Right forelimb (tissue), 1 donor: ENCODE measurements at places on chromosomes 11 and 22.

GRCh38 chr11:78313898-78314297, 103.7 kb downstream of the GAB2 start:
- DNase-seq: no peak

DNA sequence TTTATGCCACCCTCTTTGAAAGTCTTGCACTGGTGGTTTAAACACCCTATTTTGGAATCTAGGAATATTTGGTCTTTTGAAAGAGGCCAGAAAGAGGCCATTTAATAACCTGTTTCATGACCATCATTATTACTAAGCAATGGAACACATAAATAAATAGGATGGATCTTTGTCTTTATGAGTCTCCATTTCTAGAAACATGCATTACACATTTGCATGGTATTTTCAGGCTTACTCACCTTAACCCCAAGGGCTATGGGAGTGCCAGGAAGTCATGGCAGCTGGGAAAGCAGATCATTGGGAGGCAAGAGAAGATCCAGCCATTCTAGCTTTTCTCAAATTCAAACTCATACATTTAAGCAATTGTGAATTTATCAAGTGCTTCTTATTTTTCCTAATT, 185.8 kb upstream of the POU2AF2 start:
- no peak for DNase-seq

DNA sequence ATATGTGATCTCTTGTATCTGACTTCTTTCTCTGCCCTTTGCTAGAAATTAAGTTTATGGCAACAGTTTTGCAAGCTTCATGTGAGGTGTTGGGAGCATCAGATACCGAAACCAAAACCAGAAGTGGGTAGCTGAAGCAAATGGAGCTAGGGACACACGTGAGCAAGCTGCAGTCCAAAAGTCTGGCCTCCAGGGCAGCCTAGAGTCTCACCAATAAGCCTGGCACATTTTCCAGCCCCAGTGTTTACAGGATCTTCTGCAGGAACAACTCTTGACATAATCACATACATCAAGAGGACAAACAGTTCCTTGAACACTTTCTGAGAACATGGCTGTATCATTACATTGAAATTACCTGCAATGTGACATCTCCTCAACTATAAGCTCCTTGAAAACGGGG, 114.1 kb downstream of the LARGE1 start:
- DNase-seq: no peak

- DNase-seq: no peak
Measured at GRCh38 chr11:20688761-20689160, 19.4 kb downstream of the NELL1 start.

GRCh38 chr22:45284705-45285262, at the start of gene UPK3A:
TSS of gene UPK3A (plus strand) at chr22:45284949. CDS start at chr22:45285014, 65 bp downstream.
- no peak for DNase-seq

- DNase-seq: no peak
Measured at GRCh38 chr11:61075891-61076290, 26.4 kb upstream of the CD5 start.

- no peak for DNase-seq
Measured at GRCh38 chr11:66366844-66367477, 4.6 kb downstream of the SLC29A2 start.

- no peak for DNase-seq
Measured at GRCh38 chr22:49392841-49393510, 434.7 kb downstream of the BRD1 start.

DNA sequence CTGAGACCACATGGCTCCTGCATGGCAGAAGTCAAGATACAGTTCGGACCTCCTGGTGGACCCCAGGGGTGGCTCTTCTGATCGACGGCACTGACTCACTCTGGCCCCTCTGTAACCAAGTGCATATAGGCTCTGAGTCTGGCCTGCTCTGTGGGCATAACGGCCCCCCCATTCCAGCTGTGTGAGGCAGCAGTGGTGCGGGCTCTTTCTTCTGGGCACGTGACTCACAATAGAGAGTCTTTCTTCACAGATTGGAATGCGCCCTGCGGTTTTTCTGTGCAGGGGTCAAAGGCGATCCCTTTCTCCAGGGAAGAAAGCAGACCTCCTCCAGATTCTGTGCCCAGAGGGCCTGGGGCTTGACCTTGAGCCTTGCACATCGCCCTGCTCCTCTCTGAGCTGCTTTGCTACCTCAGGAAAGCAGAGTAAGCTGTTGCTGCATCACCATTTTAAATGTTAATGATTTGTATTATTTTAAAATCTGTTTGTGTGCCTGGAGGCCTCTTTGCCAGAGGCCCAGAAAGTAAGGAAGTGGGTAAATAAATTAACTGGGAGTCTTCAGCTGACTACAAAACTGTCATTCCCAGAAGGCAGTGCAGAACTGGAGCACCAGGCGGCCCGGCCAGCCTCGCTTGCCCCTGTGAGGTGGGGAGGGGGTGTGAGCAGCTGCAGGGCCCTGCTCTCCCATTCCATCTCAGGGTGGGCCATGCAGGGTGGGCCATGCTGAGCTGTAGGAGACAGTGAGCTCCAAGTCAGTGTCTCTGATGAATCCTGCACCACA, 199.0 kb downstream of the GRIK4 start:
- DNase-seq: no peak

- no peak for DNase-seq
Measured at GRCh38 chr11:59479906-59480305, 6.8 kb downstream of the OR4D10 start.

DNA sequence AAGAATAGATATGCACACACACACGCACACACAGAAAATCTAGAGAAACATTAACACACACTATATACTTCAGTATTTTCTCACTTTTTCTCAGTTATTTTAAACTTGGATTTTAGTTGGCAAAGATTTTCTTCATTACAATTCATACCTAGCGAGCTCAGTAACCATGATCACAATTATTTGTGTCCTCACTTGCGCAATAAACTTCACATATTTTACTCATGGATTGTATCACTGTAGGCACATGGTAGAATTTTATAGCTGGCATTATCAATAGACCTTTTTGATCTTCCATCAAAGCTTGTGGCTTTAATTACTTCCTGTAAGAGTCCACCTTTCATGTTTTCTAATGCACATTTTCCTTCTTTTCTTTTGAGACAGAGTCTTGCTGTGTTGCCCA, 4.8 kb upstream of the XKR3 start:
- no peak for DNase-seq

GRCh38 chr22:37273126-37273845, 9.0 kb upstream of the CYTH4 start:
- DNase-seq: no peak

- DNase-seq: no peak
Measured at GRCh38 chr22:49051491-49052022, 776.1 kb downstream of the BRD1 start.

GRCh38 chr22:42682113-42682851, 33.1 kb upstream of the CYB5R3 start:
- DNase-seq: peak; percentile 33

GRCh38 chr22:30144391-30144790, 64.1 kb downstream of the HORMAD2 start:
- no peak for DNase-seq

DNA sequence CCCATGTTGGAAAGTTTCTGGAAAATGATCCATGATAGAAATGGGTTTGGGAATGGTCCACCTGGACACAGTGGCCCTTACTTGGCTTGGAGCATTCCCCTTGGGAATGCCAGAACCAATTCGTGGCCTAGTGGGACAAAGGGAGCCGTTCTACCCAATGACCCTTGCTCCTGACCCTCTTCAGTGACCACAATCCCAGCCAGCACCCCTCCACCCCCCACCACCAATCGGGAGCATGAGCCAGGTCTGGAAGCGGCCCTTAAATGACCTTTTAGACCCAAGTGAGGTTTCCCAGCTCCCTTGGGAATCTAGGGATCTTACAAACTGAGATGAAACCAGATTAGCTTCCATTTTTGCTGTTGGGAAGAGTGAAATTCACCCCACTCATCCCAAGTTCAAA, 51.3 kb upstream of the CDON start:
- DNase-seq: no peak

- peak; percentile 46 for DNase-seq
Measured at GRCh38 chr11:57338142-57338541, at the start of gene P2RX3. TSS of gene P2RX3 (plus strand) at chr11:57338352. CDS start at chr11:57338551, 199 bp downstream.

- DNase-seq: no peak
Measured at GRCh38 chr22:46158283-46158682, 8.0 kb downstream of the PPARA start.

DNA sequence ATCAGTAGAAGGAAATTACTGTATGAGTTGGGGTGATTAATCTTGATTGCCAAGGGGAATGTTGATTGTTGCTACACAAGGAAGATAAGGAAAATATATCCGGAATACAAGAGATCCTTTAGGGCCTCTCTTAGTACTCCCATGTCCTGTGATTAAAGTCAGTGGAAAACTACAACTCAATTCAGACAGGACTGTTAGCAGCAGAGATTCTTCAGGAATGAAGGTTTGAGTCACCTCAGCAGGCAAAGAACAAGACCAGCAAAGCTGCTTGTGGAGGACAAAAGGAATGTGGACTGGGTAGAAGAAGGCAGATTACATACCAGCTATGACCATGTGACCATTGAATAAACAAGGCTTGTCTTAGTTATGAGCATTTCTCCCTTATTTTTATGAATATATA, 478.2 kb downstream of the BUD13 start:
- DNase-seq: no peak

GRCh38 chr11:125062931-125063428, at the start of gene SLC37A2:
TSS of gene SLC37A2 (plus strand) at chr11:125063305. CDS start at chr11:125063368, 63 bp downstream.
- DNase-seq: peak; percentile 75
